Osteoblast (primary cell): ENCODE measurements at places on chromosomes 5 and 9. TPM values are rescaled to one million over a fixed set of nuclear protein-coding genes. Genes with fewer than 3 reads are reported as not detected.

GRCh38 chr5:143506836-143507552 is 103.5 kb upstream of the NR3C1 start:
- no peaks in the 10 kb centered on the region for H3K27me3 ChIP-seq
- peak overlapping the region; percentile 75 for H3K27ac ChIP-seq
- peaks cover 23% of the 10 kb centered on the region for H3K4me1 ChIP-seq
- peak overlapping the region; percentile 12 for H3K4me3 ChIP-seq
- H3K36me3 ChIP-seq: no peaks in the 10 kb centered on the region
- peak; percentile 77 for DNase-seq

GRCh38 chr9:33103501-33104281 is 27.2 kb upstream of the SMU1 start:
- no peak overlapping the region for H3K4me3 ChIP-seq
- peak; percentile 77 for DNase-seq
- peak overlapping the region; percentile 70 for H3K27ac ChIP-seq
- peaks cover 65% of the 10 kb centered on the region for H3K4me1 ChIP-seq
- H3K27me3 ChIP-seq: no peaks in the 10 kb centered on the region

DNA sequence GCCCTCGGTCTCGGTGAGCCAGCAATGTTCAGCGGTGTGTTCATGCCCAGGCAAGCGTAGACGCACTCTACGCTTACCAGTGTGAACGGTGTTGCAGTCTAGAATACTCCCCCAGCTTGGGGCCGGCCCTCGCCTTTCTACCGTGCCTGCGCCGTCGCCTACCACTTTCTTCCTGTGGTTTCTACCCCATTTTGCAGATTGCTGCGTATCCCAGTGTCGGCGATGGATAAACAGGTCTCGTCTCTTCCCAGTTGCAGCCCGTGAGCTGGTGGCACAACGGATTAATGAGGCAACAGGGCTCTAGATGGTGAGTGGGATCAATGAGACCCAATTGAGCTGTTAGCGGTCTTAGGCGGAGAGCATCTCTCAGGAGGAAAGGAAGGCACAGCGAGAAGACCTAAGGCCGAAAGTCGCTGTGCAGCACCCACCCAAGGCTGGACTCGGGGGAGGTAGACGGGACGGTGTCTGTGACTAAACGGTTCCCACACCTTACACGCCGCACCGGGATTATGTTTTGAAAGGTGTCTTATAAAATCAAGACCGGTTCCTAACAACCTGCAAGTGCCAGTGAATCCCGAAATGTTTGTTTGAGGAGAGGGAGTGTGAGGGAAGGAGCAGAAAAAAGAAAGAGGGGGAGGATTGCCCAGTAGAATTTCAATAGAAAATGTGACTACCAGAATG is 5.8 kb downstream of the OTP start:
- DNase-seq: peak; percentile 59
- no peak overlapping the region for H3K4me3 ChIP-seq
- H3K27me3 ChIP-seq: peaks cover 99% of the 10 kb centered on the region
- peaks cover 5% of the 10 kb centered on the region for H3K4me1 ChIP-seq
- no peaks in the 10 kb centered on the region for H3K36me3 ChIP-seq

Gene CTNND2
- not detected in 2 replicates for total RNA-seq

- H3K27me3 ChIP-seq: peaks cover 5% of the 10 kb centered on the region
- DNase-seq: peak; percentile 47
- H3K4me1 ChIP-seq: no peaks in the 10 kb centered on the region
- H3K4me3 ChIP-seq: no peak overlapping the region
- H3K36me3 ChIP-seq: no peaks in the 10 kb centered on the region
- H3K27ac ChIP-seq: no peak overlapping the region
These were observed 10.3 kb downstream of the HK3 start for GRCh38 chr5:176888865-176889165.
